ENCODE measurements at places on chromosomes 5 and 9.

DNA sequence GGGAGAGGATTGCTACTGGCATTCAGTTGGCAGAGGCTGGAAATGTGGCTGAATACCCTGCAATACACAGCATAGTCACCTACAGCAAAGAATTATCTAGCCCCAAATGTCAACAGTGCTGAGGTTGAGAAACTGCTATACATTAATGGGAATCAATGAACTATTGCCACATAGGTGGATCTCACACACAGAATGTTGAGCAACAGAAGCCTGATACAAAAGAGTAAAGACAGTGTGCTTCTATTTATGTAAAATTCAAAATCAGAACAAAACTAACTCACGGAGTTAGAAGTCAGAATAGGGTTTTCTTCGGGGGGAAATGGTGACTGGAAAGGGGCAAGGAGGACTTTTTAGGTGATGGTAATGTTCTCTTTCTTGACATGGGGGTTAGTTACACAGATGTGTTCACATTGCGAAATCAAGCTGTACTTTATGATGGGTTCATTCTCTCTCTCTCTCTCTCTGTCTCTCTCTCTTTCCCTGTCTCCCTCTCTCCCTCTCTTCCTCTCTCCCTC lies 45.7 kb upstream of the PANK3 start:
- no peak for DNase-seq

DNA sequence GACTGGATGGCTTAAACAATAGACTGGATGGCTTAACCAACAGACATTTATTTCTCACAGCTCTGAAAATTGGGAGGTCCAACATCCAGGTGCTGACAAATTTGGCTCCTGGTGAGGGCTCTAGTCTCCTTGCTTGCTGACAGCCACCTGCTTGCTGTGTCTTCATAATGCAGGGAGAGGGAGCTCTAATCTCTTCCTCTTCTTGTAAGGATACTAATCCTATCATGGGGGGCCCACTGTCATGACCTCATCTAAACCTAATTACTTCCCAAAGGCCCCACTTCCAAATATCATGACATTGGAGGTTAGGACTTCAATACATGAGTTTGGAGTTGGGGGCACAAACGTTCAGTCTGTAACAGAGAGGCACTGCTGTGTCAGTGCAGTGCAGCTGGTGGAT lies 26.4 kb downstream of the FOXD1 start:
- no peak for DNase-seq

GRCh38 chr5:171757853-171758535 lies 27.6 kb upstream of the SMIM23 start:
- DNase-seq, result no peak

- no peak for DNase-seq
Measured at GRCh38 chr9:96149533-96150280, 152.3 kb downstream of the HSD17B3 start.

- no peak for DNase-seq
Measured at GRCh38 chr9:16243798-16244197, 626.7 kb downstream of the BNC2 start.

GRCh38 chr5:102759289-102759688 lies 4.2 kb downstream of the PAM start:
- no peak for DNase-seq

GRCh38 chr5:960551-960950 lies 48.1 kb upstream of the NKD2 start:
- DNase-seq, result peak; percentile 17

GRCh38 chr9:5140151-5140550 lies 45.3 kb downstream of the INSL6 start:
- DNase-seq, result no peak

- DNase-seq, result no peak
Measured at GRCh38 chr9:93064392-93065134, 6.1 kb downstream of the SUSD3 start.

DNA sequence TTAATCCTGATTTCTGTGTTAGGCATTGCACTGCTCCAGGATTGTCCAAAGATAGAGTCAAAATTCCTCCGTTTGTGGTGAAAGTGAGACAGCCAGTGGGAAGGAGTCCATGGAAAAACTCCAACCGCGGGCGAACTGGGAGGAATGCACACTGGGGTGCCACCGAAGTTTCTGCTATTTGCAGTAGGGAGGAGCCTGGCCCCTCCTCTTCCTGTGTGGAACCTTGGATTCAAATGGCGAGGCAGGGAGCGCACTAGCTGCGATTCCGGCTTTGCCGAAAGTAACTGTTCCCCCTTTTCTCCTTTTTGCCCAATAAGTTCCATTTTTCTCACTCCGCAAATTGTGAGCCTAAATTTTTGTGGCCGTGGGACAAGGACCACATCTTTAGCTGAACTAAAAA lies 9.3 kb downstream of the BAAT start:
- DNase-seq, result no peak

- no peak for DNase-seq
Measured at GRCh38 chr5:6543346-6543730, 89.5 kb downstream of the NSUN2 start.

GRCh38 chr9:133074111-133074651 lies 12.4 kb downstream of the CEL start:
- DNase-seq, result no peak

- peak; percentile 38 for DNase-seq
Measured at GRCh38 chr9:6922680-6923079, 164.9 kb downstream of the KDM4C start.

- DNase-seq, result no peak
Measured at GRCh38 chr5:169204788-169205400, 96.0 kb downstream of the SLIT3 start.

DNA sequence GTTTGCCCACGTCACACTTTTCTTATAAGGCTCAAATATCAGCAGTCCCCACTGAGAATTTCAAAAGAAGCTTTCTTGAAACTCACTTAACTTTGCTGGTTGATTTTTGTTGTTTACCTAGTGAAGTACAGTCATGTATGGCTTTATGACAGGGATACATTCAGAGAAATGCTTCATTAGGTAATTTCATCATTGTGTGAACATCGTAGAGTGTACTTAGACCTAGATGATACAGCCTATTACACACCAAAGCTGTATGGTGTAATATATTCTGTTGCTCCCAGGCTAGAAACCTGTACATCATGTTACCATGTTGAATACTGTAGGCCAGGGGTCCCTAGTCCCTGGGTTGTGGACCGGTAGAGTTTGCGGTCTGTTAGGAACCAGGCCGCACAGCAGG lies 177.0 kb downstream of the ARRDC3 start:
- DNase-seq, result no peak

- DNase-seq, result no peak
Measured at GRCh38 chr9:77954666-77955015, 77.0 kb downstream of the GNAQ start.

- peak; percentile 98 for DNase-seq
Measured at GRCh38 chr5:139787568-139788293, 7.9 kb upstream of the PSD2 start.

- DNase-seq, result no peak
Measured at GRCh38 chr9:3827175-3827574, 301.4 kb upstream of the RFX3 start.

DNA sequence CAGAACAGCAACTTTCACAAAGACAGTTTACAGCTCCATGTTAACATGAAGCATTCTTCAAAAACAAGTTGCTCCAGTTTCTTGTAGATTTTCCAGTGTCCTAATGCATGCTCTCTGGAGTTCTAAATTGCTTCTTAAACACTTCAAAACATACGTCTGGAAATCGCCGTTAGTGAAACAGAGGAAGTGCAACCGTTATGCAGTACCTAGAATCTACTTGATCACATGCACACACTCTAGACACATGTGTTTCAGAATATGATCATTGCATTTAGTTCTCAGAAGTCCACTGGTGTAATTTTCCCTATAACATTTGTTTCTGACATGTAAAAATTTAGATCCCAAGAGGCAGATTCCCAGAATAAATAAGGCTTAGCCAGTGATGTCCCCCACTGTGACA lies 41.1 kb upstream of the RUFY1 start:
- DNase-seq, result no peak

DNA sequence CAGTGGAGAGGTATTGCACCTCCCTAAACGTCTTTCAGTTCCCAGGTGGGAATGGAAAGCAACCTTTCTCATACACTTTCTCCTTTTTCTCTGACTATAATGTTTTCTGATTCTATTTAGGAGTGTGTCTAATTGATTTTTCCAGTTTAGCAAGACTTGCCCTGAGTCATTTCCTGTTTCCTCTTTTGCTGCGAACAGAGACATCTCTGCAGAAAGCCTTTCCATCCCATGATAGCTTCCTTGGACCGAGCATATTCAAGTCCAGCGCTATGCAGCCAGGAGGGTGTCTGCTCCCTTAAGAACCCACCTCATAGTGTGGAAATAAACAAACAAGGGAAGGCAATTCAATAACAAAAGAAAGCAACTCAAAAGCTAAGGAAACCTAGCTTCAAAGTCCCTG lies 60.0 kb upstream of the CDH6 start:
- DNase-seq, result no peak

DNA sequence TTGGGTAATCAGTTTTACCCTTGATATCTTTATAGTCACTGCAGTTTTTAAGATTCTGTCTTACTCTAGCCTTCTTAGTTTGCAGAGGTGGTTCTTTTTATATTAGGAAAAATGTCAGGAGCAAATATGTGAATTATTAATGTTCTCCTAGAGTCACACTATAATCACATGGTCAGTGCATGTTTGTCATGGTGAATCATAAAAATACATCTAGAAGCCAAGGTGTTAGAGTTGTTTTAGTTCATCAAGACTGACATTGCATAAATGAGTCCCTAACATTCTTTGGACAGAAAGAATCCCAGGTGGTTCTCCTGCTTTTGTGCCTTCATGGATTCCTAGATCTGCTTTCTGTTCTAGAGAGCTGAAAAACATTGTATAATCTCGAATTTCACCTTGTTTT lies 22.9 kb downstream of the ATG10 start:
- no peak for DNase-seq

DNA sequence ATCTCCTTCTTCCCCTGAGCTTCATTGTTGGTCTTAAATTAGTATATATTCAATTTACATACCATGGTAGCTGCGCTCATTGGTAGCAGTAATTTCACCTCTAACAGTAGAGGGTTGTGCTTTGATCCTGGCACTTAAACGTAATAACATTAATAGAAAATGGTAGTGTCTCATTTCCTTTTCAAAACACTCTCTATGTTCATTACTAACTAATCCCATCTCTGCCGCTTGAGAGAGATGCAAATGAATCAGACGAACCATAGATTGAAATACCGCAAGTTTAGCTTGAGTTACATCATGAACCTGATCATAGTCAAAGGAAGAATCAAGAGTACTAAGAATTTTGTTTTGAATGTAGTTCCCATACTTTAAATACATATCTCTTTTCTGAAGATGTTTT lies 2.2 kb downstream of the THBS4 start:
- no peak for DNase-seq

DNA sequence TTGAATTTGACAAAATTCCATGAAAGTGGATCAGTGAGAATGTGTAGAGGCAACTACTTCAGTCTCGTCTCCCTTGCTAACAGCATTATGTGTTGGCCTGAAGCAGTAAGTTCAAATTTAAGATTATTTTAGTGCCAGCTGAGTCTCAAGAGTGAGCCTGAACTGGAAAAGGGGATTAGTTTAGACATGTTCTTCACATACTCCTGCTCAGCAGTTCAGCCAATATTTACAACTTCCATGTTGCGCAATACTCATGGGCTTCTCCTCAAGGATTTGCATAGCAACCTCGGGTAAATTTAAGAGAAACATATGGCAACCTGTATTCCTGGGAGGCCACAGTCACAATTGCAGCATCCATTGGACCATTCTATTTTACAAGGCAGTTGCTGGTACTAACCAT lies 553.8 kb downstream of the PTPRD start:
- no peak for DNase-seq

DNA sequence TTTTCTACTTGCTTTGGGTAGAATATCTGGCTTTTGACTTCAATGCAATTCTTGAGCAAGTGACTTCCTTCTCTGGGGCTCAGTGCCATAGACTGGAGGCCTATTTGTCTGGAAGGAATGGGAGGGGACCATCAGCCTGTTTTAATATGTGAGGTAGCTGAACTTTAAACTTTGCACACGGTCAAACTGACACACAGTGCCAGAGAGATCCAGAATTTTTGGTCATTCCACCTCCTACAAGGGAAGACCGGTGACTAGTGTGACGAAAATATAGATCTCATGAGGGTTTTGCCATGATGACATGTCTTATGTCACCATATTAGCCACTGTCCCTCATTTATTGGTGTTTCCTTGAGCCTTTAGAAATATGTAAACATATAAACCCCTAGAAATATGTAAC lies 44.6 kb upstream of the ZSWIM6 start:
- no peak for DNase-seq

- DNase-seq, result peak; percentile 80
Measured at GRCh38 chr5:134140530-134141201, 26.2 kb downstream of the TCF7 start.

GRCh38 chr5:132496631-132497487 lies 6.3 kb upstream of the IRF1 start:
- DNase-seq, result peak; percentile 96

- no peak for DNase-seq
Measured at GRCh38 chr5:116518423-116518822, 56.2 kb downstream of the SEMA6A start.

DNA sequence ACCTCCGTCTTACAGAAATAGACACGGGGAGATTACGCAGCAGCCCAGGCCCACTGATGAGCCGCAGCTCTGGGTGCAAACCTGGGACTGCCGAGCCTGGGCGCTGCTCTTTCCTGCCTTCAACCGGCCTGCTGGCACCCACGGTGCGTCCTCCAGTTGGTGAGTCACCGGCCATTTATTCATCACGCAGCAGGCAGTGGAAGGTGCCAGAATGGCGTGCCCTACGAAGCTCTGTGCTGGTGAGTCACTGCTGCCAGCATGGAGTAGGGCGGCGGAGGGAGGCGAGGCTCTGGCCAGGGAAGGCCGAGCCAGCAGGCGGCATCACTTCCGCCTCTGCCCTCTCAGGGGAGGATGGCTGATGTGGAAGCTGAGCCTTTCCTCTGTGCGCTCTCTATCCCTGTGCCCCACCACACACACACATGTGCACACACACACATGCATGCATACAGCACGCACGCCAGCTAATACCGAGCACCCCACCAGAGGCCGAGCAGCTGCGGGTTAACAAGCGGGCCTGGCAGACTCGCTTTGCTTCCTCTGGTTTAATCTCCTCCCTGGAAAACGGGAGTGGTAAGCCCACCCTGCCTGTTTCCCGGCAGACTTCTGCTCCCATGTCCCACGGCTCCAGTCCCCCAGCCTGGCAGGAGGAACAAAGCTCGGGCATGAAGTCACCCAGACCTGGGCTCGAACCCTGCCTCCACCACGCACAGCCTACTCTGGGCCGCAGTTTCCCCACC lies 39.2 kb downstream of the OLFM1 start:
- no peak for DNase-seq

DNA sequence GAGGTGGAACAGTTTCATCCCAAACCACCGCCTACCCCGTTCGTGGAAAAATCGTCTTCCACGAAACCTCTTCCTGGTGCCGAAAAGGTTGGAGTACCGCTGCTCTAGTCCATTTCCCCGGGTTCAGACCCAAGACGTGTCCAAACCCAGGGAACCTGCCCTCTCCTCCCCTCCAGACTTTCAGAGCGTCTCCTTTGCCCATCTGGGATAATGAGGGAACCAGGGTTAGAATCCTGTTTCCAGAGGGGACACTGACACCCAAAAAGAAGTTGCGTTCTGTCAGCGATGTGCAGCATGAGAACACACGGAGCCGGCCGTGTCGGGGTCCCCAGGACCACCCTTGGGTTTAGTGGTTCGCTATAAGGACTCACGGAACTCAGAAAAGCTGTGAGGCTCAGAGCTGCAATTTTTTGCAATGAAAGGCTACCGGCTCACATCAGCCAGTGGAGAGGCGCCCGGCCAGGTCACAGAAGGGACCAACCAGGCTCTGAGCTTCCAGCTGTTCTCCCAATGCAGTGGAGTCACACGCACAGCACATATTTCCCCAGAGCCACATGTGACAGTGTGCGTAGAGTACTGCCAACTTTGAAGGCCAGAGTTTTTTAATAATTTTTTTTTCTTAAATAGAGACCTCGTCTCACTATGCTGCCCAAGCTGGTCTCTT lies 19.4 kb downstream of the LAMC3 start:
- DNase-seq, result no peak
